ENCODE measurements at places on chromosomes 12 and 14.

DNA sequence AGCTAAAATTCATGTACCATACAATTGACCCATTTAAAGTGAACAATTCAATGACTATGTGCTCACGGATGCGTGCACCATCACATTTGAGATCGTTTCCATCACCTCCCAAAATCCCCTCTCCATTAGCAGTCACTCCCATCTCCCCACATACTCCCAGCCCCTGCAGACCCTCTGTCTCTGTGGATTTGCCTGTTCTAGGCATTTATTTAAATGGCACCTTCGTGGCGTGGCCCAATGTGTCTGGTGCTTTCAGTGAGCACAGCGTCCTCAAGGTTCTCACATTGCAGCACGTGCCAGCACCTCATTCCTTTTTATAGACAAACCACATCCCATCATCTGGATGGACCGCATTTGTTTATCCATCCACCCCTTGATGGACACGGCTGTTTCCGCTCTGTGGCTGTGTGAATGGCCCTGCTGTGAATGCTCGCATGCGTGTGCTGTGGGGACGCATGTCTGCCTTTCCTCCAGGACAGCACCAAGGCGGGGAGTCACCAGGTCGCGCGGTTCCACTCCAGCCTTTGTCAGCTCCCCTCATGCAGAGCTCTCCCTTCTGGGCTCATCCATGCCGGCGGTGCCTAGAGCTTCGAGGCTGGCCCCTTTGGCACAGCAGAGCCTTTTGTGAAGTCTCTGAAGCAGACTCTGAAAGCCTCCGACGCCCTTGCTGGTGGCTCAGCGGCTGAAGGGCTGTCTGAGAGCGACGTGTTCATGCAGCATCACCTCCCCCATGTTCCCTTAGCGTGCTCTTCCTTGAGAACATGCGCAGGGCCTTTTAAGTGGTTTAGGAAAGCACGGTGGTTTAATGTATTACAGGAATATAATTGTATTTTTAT, 184.4 kb downstream of the KIF26A start:
- DNase-seq: no peak

DNA sequence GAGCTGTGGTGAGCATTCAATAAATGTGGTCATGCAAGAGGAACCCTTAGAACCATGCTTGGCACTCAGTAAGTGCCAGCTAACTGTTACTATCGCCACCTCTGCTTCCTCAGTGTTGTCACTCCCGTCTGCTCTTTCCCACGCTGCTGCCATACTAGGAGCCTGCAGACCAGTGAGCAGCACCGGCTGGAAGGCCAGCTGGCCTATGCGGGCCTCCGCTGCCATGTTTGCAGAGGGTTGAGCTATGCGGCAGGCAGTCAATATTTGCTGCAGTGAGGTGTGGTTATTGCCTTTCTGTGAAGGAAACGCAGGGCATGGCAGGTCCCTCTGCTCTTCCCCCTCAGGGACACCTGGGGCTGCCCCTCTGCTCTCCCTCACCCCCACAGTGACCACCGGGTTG, 13.0 kb downstream of the KMT5A start:
- no peak for DNase-seq

DNA sequence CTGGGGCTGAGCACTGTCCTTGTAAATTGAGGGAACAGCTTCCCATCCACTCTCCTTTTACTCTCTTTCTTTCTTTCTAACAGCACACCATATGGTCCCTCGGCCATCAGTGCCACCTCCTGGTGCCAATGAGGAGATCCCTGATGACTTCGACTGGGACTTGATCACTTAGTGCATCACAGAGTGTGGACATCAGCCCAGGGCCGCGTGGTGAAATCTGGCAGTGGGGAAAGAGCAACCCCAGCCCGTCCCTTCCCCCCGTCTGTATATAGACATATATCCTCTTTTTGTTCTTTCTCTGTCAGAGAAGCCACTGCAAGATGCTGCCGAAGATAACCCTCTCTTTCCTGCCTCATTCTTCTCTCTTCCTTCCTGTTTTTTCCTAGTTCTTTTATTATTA, 13.5 kb downstream of the C3AR1 start:
- DNase-seq: no peak

- no peak for DNase-seq
Measured at GRCh38 chr12:42921741-42922504, 332.4 kb upstream of the PRICKLE1 start.

GRCh38 chr14:63470962-63471793, 72.0 kb downstream of the PPP2R5E start:
- no peak for DNase-seq

- DNase-seq: no peak
Measured at GRCh38 chr12:67152451-67152850, 116.7 kb upstream of the CAND1 start.

DNA sequence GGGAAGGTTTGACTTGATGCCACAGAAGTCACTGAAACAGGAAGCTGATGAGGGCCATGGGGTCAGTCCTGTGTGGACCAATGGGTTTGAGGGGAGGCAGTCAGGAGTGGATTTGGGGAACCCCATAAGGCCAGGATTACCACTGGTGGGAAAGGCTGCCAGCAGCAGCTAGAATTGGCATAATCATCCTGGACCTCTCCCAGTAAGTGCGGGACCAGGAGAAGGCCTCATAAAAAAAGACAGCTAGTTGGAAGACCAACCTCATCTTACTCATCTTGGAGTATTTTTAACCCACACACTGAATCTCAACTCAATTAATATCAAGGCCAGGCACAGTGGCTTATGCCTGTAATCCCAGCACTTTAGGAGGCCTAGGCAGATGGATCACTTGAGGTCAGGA, 22.7 kb downstream of the TBX3 start:
- no peak for DNase-seq

DNA sequence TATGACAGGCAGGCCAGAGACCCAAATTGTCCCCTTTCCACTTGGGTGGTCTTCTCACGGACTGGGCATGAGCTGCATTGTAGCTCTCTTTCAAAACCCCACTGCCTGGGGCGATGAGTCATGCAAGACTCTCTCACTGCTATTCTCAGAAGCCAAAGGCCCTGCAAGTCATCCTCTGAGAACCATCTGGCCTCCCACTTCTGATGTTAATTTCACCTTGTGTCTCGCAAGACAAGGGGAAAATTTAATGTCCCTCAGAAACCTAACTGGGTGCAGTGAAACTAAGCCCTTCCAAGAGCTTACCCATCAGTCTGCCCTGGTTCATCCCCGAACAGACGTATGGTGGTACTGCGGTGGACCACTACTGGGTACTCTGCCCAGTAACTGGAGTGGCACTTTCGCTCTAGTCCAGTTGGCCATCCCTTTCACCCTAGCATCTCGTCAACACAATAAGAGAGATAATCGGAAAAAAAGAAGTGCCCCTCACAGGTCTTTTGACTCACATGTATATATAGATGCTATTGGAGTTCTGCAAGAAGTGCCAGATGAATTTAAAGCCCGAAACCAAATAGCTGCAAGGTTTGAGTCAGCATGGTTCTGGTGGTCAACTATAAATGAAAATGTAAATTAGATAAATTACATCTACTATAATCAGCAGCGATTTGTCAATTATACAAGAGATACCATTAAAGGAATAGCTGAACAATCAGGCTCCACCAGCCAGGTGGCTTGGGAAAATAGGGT, 31.3 kb upstream of the LALBA start:
- no peak for DNase-seq

- DNase-seq: no peak
Measured at GRCh38 chr12:2503762-2504161, 291.0 kb upstream of the FKBP4 start.

- DNase-seq: no peak
Measured at GRCh38 chr14:22544881-22545420, 44.1 kb downstream of the DAD1 start.

- no peak for DNase-seq
Measured at GRCh38 chr12:75578546-75578945, 67.1 kb upstream of the KRR1 start.

Data from activated CD8-positive, alpha-beta memory T cell treated with anti-CD3 and anti-CD28 coated beads for 4 hours (primary cell).